ENCODE measurements at places on chromosomes 2 and 18. TPM values are rescaled to one million over a fixed set of nuclear protein-coding genes. Genes with fewer than 3 reads are reported as not detected.

The GAREM1 gene
- total RNA-seq: 10.9 TPM

- no peaks in the 10 kb centered on the region for H3K36me3 ChIP-seq
- H3K27ac ChIP-seq: no peak overlapping the region
- no peaks in the 10 kb centered on the region for H3K4me1 ChIP-seq
- H3K4me3 ChIP-seq: no peak overlapping the region
Measured at GRCh38 chr2:126753501-126754212, 97.7 kb downstream of the GYPC start.

DNA sequence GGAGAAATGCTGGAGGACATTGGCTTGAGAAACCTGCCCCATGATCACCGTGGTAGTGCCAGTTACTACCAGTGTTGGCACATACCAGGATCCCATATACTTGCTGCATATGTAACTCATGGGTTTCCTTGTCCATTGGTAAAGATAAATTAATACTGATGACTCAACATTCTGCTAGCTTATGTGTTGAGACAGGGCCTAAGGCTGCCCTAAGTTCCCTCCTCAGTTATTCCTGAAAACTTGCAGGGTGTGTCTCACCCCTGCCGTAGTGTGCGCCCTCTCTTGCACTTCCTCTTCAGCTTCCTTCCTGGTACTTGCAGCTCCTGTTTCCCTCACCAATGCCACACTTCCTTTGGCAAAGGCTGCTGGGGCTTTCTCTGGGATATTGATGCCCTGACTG is 4.3 kb upstream of the INO80C start:
- no peak overlapping the region for H3K4me3 ChIP-seq
- H3K36me3 ChIP-seq: no peaks in the 10 kb centered on the region
- no peaks in the 10 kb centered on the region for H3K4me1 ChIP-seq
- H3K27me3 ChIP-seq: no peaks in the 10 kb centered on the region
- H3K27ac ChIP-seq: no peak overlapping the region

- no peak for DNase-seq
- H3K4me3 ChIP-seq: no peak overlapping the region
- H3K36me3 ChIP-seq: no peaks in the 10 kb centered on the region
Measured at GRCh38 chr2:120602251-120602650, 133.4 kb upstream of the GLI2 start.

Measured in left lung (tissue), 14 donors.